Activated T-helper 1 cell treated with Interleukin-2 at 50 U/mL for 16 hours (primary cell): ENCODE measurements at places on chromosomes 12 and 14.

DNA sequence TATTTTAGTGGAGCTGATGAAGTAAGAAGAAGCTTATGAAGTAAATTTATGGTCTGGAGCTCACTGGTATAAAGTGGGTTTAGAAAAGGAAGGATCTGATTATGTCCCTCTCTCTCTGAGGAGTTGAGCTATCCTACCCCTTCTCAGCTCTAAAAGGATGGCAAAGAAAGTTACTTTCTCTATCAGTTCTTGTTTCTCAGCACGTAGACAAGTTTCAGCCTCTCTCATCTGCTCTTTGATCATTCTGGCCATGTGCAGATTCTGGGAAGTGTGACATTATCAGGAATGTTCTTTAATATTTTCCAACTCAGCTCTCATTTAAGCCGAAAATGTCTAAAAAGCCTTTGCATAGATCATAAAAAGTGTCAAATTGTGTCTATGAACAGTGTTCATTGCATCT, 5.8 kb upstream of the EGLN3 start:
- DNase-seq: no peak

- no peak for DNase-seq
These were observed 138.2 kb upstream of the PWP1 start for GRCh38 chr12:107547389-107547788.

GRCh38 chr12:90773491-90773890, 181.5 kb downstream of the CCER1 start:
- DNase-seq: no peak

DNA sequence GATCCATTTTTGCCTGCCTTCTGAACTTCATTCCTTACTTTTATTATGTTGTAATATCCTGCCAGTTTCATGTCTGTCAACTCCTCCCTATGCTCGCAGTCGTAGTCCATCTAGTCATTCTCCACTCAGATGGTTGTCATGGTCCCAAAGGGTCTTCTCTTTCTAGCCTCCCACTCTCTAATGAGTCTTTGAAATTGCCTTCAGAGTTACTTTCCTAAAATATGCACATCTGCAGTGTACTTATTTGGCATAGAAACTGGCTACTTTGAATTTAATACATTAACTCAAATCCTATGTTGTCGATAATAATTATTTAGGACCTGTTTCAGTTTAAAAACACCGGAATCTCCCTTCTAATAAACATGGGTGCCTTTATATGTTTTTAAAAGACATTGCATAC, 101.0 kb downstream of the PDE3A start:
- no peak for DNase-seq

- no peak for DNase-seq
These were observed 31.8 kb upstream of the GALNT9 start for GRCh38 chr12:132360906-132361777.

DNA sequence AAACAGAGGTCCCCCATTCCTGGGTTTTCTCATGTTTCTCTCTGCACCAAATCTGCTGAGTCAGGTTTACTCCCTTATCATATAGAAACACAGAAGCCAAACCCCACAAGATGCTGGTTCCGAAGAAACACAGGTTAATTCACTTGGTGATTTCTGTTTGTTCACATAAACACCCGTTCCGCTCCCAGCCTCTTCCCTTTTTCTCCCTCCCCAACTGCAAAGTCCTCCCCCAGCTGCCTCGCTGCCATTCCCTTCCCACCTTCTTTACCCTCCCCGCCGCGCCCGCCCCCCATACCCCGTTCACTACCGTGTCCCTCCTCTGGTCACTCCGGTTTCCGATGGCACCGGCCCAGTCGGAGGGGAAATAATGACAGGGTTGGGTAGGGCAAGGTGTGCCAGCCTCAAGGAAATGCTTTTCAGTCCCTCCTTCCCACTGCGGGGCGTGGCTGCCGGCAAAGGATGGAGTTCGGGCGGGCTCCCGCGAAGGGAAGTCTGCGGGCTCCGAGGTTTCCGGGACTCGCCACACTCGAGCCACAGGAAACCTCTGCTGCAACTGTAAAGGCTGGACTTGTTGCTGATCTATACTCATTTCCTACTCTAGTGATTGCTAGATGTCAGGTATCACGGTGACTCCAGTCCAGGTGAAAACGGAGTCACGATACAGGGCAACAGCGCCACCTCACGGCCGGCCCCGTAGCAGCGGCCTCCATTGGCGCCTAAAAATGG, at the start of gene STYK1:
STYK1 (minus strand) TSS at position 394 of the 726 bp plus-strand sequence. CDS start 39,434 bp downstream, outside the sequence.
- DNase-seq: peak; percentile 23

DNA sequence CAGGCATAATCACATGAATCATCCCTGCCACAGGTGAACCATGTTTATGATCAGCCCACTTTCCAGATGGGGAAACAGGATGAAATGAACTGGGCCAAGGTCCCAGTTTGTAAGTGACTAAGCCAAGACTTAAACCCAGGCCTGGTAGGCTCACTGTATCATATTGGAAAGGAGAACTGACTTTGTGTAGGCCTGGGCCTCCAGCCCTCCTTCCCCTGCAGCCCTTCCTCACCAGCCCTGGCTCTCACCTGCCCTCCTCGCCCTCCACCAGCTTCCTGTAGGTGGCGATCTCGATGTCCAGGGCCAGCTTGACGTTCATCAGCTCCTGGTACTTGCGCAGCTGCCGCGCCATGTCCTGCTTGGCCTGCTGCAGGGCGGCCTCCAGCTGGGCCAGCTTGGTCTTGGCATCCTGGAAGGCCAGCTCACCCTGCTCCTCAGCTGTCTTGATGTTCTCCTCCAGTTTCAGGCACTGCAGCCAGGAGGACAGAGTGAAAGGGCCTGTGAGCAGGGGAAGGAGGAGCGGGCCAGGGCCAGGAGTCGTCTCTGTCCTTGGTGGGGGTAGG, 19.8 kb downstream of the KRT80 start:
- DNase-seq: no peak

- DNase-seq: no peak
These were observed 3.2 kb downstream of the OSBPL8 start for GRCh38 chr12:76556368-76556767.

GRCh38 chr14:63431466-63431865, 111.7 kb downstream of the PPP2R5E start:
- no peak for DNase-seq

DNA sequence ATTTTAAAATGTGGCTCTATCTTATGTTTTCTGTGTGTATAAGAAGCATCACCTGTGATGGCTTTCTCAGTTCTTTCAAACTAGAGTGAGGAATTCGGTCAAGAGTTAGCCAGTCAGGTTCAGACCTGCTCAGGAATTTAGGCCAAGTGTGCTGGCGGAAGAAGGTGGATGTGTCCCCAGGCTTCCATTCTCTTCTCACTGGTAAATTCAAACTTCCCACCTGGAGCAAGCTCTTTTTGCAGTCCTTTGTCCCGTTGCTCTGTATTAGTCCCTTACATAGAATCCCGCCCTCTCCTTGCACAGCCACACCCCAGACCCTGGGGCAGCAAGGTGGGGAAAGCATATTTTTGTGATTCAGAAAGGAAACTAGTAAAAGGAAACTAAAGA, 124.7 kb upstream of the PWP1 start:
- DNase-seq: no peak

GRCh38 chr12:99043319-99043914, 398.3 kb downstream of the APAF1 start:
- peak; percentile 1 for DNase-seq

GRCh38 chr12:100293017-100293416, 26.0 kb downstream of the SCYL2 start:
- no peak for DNase-seq

DNA sequence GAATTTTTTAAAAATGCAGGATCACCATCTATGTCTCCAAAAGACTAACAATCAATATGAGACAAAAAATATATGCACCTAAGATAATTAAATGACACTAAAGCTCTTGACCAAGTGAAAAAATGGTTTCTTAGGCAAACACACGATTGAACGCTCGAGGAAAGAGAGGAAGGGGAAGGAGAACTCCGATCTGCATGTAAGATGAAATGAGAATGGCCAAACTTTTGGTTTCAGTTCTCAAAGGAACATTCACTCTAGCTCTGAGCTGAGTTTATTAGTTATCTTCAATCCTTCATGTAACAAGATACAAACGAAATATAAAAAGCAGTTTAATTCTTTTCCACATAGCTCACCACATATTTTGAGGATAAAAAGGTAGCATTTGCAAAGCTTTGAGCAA, 2.8 kb downstream of the DYRK4 start:
- DNase-seq: no peak

- no peak for DNase-seq
These were observed 292.4 kb downstream of the DUSP6 start for GRCh38 chr12:89059721-89060541.

GRCh38 chr14:105160776-105161175, 7.8 kb downstream of the JAG2 start:
- DNase-seq: no peak

DNA sequence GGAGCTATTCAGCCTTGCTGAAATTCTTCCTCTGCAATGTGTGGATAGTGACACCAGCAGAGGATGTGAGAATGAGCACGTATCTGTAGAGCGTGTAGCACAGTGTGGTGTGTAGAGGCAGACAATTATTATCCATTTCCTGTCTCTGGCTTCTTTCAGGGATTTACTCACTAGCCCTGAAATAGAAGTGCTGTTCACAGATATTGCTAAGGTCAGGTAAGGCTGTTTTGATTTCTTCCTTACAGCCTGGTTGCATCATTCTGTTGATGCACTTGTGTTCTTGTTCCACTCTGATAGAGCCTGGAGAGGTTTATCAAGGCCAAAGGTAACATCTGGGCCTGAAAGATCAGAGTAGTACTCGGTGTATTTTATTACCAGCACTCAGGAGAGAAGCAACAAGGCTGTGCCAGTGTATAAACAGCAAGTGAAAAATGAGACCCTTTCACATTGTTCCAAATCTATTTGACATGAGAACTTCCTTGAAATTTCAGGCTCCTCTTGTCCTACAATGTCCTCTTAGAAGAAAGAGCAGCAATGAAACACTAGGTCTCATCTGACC, 16.7 kb downstream of the ARG2 start:
- no peak for DNase-seq

DNA sequence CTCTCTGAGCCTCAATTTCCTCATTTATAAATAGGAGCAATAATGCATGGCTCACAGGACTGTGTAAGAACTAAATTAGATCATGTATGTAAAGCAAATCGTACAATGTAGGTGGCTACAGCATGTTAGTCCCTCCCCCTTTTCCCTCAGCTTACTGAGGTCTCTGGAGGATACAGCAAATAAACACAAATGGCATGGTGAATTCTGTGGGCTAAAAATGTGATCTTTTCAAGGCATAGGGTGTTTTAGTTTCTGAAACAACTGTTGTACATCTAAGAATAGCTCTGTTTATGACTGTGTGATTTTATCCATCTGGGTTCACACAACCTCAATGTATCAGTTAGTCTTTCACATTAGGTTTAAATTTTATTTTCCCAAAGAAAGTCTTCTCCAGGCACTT, 121.2 kb upstream of the PLEKHG7 start:
- no peak for DNase-seq
